Foreskin keratinocyte (primary cell): ENCODE measurements at places on chromosomes 7 and 10. TPM values are rescaled to one million over a fixed set of nuclear protein-coding genes. Genes with fewer than 3 reads are reported as not detected.
A peak's percentile ranks its signal among the peaks of the same experiment; 100 is the strongest.

DNA sequence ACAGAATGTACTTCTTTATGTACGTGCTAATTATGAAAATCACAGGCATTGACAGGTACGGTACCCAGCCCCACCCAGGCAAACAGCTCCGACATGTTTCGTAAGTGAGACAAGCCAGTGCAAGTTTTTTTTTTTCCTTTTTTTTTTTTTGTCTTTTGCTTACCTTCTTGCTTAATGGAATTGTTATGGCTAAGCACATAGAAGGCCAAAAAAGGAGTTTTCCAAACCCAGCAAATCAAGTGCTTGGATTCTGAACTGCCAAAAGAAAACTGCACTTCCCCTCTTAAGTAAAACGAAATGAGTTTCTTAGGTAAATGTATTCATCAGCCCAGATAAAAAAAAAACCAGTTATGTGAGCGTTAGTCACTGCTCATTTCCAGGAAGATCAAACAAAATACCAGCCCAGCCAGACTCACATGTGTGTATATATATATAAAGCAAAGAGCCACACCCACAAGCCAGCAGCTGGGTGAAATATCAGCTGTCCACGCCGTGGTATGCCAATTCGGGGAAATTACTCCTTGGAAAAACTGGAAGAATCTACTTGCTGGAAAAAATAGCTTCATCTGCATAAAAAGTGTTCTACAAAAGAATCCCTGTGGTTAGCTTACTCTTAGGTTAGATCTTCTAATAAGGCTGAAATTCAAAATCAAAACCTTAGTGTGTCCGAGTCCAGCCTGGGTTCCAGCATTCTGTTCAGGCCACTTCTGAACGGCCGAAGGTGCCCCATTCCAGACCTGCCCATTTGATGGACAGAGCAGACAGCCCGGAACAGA is 8.0 kb downstream of the KLF6 start:
- no peak for DNase-seq

DNA sequence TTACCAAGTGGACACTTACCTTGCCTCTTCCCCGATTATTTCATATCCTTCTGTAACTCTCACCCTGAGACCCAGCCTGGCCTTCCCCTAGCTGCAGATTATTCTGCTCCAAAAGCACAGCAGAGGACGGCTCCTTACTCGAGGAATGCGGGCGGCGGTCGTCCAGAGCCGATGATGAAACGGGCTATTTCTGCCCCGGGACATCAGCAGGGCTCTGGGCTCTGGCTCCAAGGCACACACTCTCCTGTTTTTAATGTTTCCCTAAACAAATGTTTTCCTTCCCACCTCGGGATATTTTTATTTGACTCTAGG is 343 bp upstream of the C10orf71 start:
- no peak for DNase-seq

DNA sequence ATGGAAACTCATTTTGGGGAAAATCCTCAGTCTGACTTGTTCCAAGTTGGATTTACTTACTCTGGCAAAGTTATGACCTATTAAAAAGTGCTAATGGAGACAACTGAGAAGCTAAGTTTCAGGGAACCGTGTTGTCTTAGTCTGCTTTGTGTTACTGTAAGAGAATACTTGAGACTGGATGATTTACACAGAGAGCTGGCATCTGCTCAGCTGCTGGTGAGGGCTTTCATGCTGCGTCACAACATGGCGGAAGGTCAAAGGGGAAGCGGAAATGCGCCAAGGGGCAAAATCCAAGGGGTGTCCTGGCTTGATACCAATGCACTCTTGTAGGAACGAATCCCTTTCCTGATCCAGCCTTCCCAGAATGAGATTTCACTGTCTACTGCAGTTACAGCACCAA is 46.4 kb downstream of the MTURN start:
- no peak for DNase-seq

DNA sequence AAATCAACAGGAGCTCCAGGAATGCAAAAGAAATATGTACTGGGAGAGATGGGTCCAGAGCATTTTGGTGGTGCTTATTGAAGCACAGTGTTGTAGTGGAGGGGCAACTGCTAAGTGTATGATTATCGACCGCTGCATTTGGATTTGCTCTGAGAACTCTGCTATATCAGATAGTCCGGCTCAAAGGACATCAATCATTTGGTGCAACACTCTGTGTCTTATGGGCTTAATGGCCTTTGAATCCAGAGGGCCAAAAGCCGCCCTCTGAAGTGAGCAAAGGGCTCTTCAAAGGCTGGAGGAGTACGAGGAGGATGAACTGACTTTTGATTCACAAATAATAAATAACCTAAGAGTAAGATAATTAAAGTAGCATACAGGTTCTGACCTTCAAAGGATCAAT is 9.4 kb upstream of the IKZF1 start:
- no peak for DNase-seq

DNA sequence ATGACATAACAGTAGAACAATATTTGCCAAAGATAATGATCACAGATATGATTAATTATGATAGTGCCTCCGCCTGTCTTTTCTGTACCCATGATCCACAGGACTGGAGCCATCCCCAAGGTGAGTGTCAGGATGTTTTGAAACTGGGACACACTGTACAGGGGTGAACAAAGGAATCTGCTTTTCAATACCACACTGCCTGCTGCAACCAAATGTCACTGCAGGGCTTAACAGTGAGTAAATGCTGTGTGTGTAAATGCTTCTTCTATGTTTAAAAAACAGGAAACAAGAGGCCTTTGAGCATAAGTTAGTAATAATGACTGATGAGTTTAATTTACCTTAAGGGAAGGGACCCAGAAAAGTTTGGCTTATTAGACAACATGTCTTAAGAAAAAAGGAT is 65.2 kb downstream of the HBP1 start:
- DNase-seq: no peak

DNA sequence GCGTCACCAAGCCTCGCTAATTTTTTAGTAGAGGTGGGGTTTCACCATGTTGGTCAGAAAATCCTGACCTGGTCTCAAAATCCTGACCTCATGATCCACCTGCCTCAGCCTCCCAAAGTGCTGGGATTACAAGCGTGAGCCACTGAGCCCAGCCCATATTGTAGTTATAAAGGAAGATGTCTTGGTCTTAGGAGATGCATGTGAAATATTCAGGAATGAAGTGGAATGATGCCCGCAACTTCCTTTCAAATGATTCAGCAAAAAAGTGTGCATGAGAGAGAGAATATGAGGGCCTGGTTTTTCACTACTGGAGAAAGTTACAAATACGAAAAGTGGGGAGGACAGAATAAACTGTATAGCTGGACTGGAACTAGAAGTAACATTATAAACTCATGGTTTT is 15.9 kb downstream of the TMEM209 start:
- DNase-seq: no peak

- DNase-seq: no peak
Measured at GRCh38 chr7:603152-603951, 83.7 kb upstream of the PDGFA start.

DNA sequence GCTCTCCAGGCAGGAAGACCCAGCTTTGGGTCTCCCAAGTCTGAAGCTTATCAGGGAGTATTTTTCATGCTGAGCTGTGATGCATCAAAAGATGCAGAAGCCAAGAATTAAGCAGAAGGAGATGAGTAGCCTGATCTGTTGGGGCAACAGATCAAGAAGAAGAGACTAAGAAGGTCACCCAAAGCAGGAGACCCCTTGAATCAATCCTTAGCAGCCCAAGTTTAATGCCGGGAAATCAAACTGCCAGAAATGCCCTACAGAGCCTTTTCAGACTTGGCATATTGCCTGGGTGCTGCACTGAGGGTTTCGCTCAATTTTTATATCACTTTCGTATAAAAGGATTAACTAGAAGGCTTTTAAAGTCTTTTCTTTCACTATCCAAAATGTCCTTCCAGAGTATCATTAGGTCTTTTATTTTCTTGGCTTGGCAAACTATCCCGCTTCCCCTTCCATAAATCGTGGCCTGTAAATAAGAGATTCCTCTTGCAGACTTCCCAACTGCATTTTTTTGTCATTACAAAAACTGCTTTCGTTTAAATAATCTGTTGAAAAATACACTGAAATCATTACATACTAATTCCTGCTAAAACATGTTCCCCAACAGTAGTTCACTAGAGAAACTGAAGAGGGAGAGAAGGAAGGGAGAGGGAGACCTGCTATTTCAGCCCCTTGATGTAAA is 49.0 kb upstream of the STK17A start:
- peak; percentile 59 for DNase-seq

- no peak for DNase-seq
Measured at GRCh38 chr7:28647076-28647421, 234.7 kb downstream of the CREB5 start.

The ACTL6B gene
- polyA plus RNA-seq: not detected in 2 replicates

DNA sequence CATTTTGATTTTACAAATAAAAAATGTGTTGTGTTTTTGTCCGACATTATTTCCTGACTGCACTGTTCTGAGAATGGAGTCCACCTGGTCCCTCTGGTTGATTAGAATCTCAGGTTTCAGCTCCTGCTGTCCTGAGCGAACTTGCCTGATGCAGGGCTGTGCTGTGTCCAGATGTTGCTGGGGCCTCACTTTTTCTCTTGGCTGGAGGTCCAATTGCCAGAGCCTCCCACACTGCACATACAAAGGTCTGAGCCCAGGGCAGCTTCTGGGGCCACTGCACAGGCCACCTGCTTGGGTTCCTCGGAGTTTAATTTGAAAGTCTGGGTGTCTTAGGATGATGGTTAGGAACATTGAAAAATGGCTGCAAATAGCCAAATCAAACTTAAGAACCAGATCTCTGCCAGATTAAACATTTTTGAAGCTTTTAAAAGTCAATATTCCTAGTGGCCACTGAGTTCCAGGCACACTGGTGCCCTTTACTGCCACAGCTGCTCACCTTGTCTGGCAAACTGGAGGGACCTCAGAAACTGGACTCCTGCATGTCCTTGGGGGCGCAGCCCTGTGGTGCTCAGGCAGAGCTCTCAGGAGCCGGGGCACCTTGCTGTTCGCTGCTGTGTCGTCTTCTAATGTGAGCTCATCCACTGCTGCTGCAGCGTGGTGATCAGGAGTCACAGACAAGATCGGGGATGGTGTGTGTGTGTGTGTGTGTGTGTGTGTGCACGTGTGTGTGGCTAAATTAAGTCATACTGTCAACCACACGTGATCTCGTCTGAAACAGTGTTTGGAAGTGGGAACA is 75.0 kb downstream of the WDR37 start:
- DNase-seq: no peak

- no peak for DNase-seq
Measured at GRCh38 chr10:110368002-110368401, 63.3 kb upstream of the SMNDC1 start.

GRCh38 chr7:7524121-7524520 is 11.6 kb downstream of the COL28A1 start:
- DNase-seq: no peak

The PPP1R17 gene
- not detected in 2 replicates for polyA plus RNA-seq

The DAGLB gene
- 10.1 and 11.8 TPM in 2 replicates for polyA plus RNA-seq

GRCh38 chr7:155885167-155886155 is 73.2 kb upstream of the SHH start:
- no peak for DNase-seq
